Neural crest cell (in vitro differentiated cells): ENCODE measurements at places on chromosomes 11 and 22.

DNA sequence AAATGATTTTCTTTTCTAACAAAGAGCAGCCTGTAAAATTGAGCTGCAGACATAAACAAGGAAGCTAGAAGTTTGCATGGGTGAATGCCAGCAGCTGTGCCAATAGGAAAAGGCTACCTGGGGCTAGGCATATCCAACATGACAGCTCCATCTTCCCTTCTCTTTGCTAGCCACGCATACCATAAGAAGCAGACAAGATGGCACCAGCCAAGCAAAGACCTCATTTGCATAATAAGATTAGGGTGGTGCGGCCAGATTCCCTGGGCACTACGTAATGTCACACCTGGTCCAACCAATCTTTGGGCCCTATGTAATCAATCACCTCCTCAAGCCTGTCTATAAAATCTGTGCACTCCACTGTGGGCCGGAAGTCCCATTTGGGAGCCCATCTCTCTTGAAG lies 108.3 kb downstream of the SWAP70 start:
- peaks cover 4% of the 10 kb centered on the region for H3K4me1 ChIP-seq
- no peaks in the 10 kb centered on the region for H3K27me3 ChIP-seq
- DNase-seq, result no peak
- H3K36me3 ChIP-seq, result peaks cover 5% of the 10 kb centered on the region
- no peak overlapping the region for H3K4me3 ChIP-seq

- no peak for DNase-seq
- H3K27me3 ChIP-seq, result no peaks in the 10 kb centered on the region
- H3K36me3 ChIP-seq, result peaks cover 23% of the 10 kb centered on the region
- H3K4me3 ChIP-seq, result no peak overlapping the region
These were observed 130.8 kb downstream of the FCHSD2 start for GRCh38 chr11:73011126-73011817.

DNA sequence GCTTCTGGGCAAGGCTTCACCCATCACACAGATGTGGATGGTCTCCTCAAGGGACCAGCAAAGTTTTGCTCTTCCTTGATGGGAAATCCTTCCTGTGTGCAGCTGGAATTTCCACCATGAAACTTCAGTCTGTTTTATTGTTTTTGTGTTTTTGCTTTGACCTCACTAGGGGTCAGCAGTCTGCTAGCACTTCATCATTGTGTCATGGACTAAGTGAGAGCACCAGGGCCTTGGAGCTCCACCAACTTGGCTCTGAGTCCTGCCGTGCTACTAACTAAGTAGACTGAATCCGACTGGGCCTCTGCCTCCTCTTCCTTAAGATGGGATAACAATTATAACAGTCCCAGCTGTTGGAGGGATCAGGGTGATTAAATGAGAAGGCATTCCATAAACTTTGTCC lies 305.8 kb upstream of the NCAM1 start:
- H3K27me3 ChIP-seq, result no peaks in the 10 kb centered on the region
- H3K4me3 ChIP-seq, result no peak overlapping the region
- no peak for DNase-seq

- H3K27ac ChIP-seq, result no peak overlapping the region
- peaks cover 2% of the 10 kb centered on the region for H3K36me3 ChIP-seq
- no peak for DNase-seq
These were observed 10.2 kb upstream of the LGR4 start for GRCh38 chr11:27482793-27483192.

DNA sequence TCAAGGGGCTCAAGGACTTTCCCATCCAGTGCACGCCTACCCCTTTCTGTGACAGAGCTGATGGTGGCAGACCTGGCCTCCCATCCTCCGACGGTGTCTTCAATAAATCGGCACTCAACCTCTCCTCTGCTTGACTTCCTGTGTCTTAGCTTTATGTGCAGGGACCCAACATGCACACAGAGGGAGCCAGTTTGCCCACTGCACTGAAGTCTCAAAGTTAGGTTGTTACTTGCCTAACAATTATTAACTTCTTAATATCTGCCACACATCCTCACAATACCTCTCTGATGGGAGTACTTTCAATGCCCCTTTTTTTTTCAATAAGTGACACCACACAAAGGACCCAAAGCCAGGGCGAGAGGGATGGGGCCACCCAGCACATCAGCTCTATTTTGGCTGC lies 3.6 kb downstream of the IZUMO1R start:
- peak overlapping the region; percentile 75 for H3K27ac ChIP-seq
- H3K36me3 ChIP-seq, result no peaks in the 10 kb centered on the region
- H3K4me3 ChIP-seq, result no peak overlapping the region
- no peak for DNase-seq

DNA sequence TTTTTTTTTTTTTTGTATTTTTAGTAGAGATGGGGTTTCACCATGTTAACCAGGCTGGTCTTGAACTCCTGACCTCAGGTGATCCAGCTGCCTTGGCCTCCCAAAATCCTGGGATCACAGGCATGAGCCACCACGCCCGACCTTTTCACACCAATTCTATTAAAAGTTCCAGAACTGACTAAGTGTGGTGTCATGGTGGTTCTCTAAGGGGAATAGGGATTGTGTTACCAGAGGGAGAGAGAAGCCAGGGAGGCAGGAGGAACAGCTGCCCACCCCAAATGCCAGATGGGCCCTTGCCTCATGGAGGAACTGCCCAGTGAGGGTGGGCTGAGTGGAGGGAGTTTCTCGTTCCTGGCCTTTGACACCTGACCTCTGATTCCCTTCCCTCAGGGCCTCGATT lies 5.9 kb downstream of the RPS6KA4 start:
- peaks cover 11% of the 10 kb centered on the region for H3K36me3 ChIP-seq
- H3K27ac ChIP-seq, result no peak overlapping the region
- peaks cover 4% of the 10 kb centered on the region for H3K4me1 ChIP-seq
- no peak overlapping the region for H3K4me3 ChIP-seq
- no peaks in the 10 kb centered on the region for H3K27me3 ChIP-seq

GRCh38 chr11:86947541-86947940 lies 7.7 kb downstream of the FZD4 start:
- no peak for DNase-seq
- H3K4me1 ChIP-seq, result no peaks in the 10 kb centered on the region
- H3K36me3 ChIP-seq, result peaks cover 14% of the 10 kb centered on the region
- no peak overlapping the region for H3K4me3 ChIP-seq
- H3K27me3 ChIP-seq, result no peaks in the 10 kb centered on the region

- H3K4me3 ChIP-seq, result no peak overlapping the region
- no peak overlapping the region for H3K27ac ChIP-seq
- DNase-seq, result no peak
- H3K27me3 ChIP-seq, result peaks cover 6% of the 10 kb centered on the region
- no peaks in the 10 kb centered on the region for H3K36me3 ChIP-seq
- H3K4me1 ChIP-seq, result peaks cover 8% of the 10 kb centered on the region
These were observed 54.3 kb downstream of the ST14 start for GRCh38 chr11:130213979-130214281.

- H3K27me3 ChIP-seq, result no peaks in the 10 kb centered on the region
- DNase-seq, result no peak
- H3K4me1 ChIP-seq, result no peaks in the 10 kb centered on the region
- no peak overlapping the region for H3K4me3 ChIP-seq
These were observed 19.6 kb downstream of the FGF3 start for GRCh38 chr11:69799582-69799981.

GRCh38 chr11:122578171-122578825 lies 77.2 kb upstream of the UBASH3B start:
- no peak for DNase-seq
- no peak overlapping the region for H3K27ac ChIP-seq
- peaks cover 11% of the 10 kb centered on the region for H3K36me3 ChIP-seq
- peak overlapping the region; percentile 27 for H3K4me3 ChIP-seq
- peaks cover 26% of the 10 kb centered on the region for H3K4me1 ChIP-seq

GRCh38 chr11:68704887-68705286 lies 20.5 kb downstream of the GAL start:
- H3K36me3 ChIP-seq, result no peaks in the 10 kb centered on the region
- H3K4me3 ChIP-seq, result no peak overlapping the region
- H3K27ac ChIP-seq, result no peak overlapping the region
- peaks cover 10% of the 10 kb centered on the region for H3K4me1 ChIP-seq
- H3K27me3 ChIP-seq, result peaks cover 61% of the 10 kb centered on the region

- H3K4me1 ChIP-seq, result peaks cover 29% of the 10 kb centered on the region
- DNase-seq, result peak; percentile 76
- H3K27me3 ChIP-seq, result peaks cover 16% of the 10 kb centered on the region
- H3K4me3 ChIP-seq, result peak overlapping the region; percentile 87
These were observed 1.6 kb upstream of the BCR start for GRCh38 chr22:23178512-23179254.

DNA sequence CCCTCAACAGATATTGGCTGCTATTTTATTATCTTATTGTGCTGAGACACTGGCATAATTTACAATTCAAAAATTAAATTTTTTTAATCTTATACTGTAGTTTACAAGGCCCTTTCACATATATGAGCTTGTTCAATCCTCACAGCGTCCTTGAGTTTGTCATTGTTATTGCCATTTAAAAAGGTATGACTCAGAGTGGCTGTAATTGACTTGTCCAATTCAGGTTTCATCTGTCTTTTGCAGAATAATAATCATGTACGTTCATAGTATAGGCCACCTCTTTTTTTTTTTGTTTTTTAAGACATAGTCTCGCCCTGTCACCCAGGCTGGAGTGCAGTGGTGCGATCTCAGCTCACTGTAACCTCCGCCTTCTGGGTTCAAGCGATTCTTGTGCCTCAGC lies 11.5 kb downstream of the PTPRJ start:
- H3K27me3 ChIP-seq, result no peaks in the 10 kb centered on the region
- H3K36me3 ChIP-seq, result no peaks in the 10 kb centered on the region
- no peak for DNase-seq

DNA sequence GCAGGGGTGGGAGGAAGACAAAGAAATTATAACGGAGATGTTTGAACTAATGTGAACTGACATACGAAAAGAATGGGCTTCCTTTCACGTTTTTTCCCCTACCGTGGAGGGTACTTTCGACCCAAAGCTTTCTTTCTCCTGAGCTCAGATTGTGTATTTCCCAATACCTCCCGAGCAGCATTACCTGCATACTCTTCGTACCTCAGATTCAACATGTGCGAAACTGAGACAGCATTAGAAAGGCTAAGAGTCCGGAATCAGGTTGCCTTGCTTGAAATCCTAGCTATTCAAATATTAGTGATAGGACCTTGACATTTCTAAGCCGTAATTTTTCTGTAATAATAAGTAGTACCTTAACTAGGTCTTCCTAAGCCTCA lies 778 bp upstream of the PAK1 start:
- H3K4me3 ChIP-seq, result peak overlapping the region; percentile 88
- peaks cover 39% of the 10 kb centered on the region for H3K4me1 ChIP-seq
- H3K27ac ChIP-seq, result peak overlapping the region; percentile 90
- peaks cover 29% of the 10 kb centered on the region for H3K27me3 ChIP-seq
- no peak for DNase-seq

GRCh38 chr11:29173660-29174062 lies 843.2 kb downstream of the KCNA4 start:
- DNase-seq, result no peak
- H3K36me3 ChIP-seq, result no peaks in the 10 kb centered on the region
- peaks cover 11% of the 10 kb centered on the region for H3K4me1 ChIP-seq
- no peak overlapping the region for H3K4me3 ChIP-seq
- H3K27ac ChIP-seq, result peak overlapping the region; percentile 86
- no peaks in the 10 kb centered on the region for H3K27me3 ChIP-seq

DNA sequence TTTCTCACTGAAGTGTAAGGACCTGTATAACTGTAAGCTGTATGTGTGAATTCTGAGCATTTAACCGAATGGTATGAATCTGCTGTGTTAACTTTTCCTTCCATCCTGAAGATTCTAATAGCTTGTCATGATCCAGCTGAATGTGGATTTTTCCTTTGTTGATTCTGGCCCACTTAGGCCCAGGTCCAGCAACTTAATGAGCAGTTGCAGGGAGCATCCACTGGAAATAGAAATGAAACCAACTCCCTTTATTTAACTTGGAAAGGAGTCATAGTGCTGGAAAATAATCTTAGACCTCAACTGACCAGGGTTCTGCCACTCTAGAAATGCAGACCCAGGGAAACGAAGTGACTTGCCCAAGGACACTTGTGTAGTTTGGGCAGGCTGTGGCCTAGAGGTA lies 142.3 kb upstream of the MTNR1B start:
- peaks cover 29% of the 10 kb centered on the region for H3K4me1 ChIP-seq
- no peak for DNase-seq
- H3K4me3 ChIP-seq, result no peak overlapping the region
- no peaks in the 10 kb centered on the region for H3K36me3 ChIP-seq
